T-helper 17 cell (primary cell): ENCODE measurements at places on chromosomes 4 and X. TPM values are rescaled to one million over a fixed set of nuclear protein-coding genes. Genes with fewer than 3 reads are reported as not detected.

TIGD4 gene
- 0.13 TPM for total RNA-seq

DNA sequence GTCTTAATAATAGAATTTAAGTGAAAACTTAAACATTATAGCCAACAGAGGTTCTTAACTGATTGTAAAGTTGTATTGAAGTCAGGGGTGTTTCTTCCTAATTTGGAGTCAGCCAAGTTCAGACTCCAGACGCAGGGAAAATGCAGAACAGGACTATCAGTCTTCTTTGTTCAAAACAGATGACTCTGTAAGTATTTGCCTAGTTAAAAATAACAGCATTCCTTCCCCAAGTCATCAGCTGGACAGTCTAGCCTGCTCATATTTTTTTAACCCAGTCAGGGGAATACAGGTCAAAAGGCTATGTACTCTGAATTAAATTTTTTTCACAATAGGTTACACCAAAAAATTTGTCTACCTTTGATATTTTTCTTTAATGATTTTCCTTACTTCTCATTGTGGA lies 73.8 kb upstream of the DCLK2 start:
- DNase-seq: no peak

DNA sequence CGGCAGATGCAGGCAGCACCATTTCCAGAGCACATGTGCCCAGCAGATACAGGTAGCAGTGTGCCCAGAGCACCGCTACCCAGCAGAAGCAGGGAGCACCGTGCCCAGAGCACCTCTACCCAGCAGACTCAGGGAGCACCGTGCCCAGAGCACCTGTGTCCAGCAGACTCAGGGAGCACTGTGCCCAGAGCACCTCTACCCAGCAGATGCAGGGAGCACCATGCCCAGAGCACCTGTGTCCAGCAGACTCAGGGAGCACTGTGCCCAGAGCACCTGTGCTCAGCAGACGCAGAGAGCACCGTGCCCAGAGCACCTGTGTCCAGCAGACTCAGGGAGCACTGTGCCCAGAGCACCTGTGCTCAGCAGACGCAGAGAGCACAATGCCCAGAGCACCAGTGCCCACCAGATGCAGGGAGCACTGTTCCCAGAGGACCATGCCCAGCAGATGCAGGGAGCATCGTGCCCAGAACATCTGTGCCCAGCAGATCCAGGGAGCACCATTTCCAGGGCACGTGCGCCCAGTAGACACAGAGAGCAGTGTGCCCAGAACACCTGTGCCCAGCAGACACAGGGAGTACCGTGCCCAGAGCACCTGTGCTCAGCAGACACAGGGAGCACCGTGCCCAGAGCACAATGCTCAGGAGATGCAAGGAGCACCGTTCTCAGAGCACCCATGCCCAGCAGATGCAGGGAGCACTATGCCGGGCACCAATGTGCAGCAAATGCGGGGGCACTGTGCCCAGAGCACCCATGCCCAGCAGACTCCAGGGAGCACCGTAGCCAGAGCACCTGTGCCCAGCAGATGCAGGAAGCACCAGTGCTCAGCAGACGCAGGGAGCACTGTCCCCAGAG lies 236.4 kb downstream of the DHRSX start:
- DNase-seq: no peak

DNA sequence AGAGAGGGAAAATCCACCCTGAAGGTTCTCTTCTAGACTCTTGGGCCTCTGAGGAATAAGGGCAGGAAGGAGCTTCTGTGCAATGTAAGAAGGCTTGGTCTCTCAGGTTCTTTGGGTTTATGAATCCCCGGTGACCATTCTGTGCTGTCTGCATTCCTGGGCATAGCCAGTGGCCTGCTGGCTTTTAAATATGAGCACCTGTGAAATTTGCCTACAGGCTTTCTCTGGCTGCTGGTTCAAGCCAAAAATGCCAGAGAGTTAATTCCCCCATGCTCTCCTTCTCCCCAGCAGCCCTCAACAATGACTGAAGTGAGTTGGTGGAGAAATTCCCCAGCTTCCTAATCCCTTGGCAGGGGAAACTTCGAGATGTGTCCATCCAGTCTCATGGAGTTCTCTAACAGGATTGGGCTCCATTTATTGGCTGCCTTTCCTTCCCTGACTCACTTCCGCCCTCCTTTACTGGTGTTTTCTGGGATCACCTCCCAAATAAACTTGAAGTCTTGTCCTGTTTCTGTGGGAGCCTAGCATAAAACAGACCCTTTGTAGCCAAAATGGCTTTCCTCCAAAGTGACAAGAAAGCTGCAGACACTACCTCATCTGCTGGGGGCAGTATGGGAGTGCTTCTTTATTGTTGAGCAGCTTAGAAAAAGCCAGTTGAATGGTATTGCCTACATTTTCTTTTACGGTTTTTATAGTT lies 179.4 kb upstream of the CASK start:
- no peak for DNase-seq

DNA sequence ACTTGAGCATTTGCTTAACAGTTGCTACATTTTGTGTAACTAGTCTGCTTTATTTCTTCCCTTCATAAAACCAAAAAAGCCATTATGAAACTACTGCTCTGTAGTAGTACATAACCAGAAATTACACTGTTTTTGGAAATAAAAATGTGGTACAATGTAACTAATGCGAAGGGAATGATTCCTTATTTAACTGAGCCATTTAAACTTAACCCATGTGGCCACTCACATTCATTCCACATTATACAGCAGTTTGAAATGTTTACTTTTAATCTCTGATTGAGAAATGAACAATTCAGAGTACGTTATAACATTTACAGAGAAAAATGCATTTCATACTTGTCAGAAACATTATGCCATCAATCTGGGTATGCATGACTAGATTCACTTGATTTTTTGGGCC lies 94.2 kb downstream of the NYX start:
- no peak for DNase-seq

DNA sequence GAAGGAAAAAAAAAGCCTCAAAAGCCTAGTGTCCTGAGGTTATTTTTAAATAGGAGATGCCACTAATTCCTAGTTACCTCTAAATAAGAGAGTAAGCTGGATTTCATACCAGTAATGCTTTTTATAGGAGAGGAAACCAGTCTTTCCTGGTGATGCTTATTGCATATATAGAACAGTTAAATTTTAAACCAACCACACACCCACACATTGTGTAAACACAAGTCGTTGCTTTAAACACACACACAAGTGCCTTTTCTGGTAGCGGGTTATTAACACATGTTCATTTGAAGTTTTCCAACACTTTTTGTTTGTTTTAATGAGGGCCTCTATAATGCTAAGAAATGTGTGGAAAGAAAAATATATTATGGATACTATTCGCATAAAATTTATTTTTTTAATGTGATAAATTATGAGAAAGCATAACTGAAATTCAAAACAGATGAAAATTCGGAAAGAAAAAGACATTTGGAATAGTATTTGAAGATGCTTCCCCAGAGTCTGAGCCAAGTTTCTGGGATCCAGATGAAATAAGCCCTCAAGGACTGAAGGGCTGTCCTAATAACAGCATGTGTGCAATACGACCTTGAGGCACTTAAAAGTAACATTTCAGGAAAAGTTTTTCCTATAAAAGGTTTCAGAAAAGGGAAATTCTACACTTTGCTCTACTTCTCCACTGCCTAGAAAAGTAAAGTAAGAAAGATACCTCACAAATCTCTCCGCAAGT lies 2.0 kb downstream of the ANTXR2 start:
- no peak for DNase-seq

GRCh38 chr4:152459326-152459725 lies 76.6 kb downstream of the FBXW7 start:
- DNase-seq: no peak

DNA sequence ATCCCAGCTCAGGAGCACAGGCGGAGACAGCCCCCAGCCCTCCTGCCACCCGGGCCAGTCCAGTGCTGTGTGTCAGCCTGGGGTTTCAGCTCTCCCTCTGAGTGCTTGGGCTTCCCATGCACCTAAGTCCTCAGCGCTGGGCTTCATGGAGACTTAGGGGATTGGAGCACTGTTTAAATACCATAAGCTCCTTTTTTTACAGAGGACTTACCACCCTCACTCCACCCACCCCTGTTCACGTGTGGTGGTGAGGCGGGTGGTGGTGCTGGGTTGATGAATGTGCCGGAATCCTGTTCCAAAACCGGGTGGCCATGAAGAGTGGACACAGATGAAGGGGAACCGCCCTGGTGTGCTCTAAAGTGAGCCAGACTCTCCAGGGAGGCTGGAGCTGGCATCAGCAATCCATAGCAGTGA lies 66.9 kb downstream of the PSAPL1 start:
- DNase-seq: no peak

CXCL1 gene
- not detected for total RNA-seq

DNA sequence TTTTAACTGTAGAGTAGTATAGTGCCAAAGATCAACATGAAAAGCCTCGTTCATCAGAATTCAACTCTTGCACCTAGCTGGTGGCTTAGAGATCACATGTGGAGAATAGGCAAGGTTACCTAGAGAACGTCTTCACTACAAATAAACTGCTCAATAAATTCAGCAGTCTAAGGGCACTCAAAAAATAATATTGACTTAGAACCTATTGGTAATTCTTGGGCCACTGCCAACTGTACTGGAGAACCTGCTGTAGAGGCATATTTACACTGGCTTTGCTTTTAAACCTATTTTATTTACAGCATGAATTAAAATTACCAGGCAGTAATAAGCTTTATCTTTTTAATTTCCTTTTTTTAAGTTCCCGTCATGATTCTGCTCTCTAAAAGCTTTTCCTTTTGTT lies 343.7 kb downstream of the PDHA2 start:
- no peak for DNase-seq

HSFX4 gene
- not detected for total RNA-seq

DNA sequence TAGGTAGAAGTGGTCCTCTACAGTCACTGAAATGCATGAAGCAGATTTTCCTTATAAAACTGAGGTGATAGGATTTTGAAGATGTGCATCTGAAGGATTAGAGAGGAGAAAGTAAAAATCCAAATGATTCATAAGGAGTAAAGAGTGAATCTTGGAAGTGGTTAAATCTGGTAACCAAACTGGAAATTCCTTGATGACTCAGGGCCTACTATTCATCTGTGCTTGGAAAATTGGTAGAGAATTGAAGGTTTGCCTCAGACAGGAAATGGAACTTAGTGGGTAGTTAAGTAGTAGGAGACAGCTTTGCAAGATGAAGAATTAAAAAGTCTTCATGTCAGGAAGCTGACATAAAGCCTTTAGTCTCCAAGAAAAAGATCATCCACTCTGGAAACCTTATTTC lies 368.9 kb upstream of the CTSO start:
- DNase-seq: no peak
